ENCODE measurements at places on chromosomes 6 and 20. TPM values are rescaled to one million over a fixed set of nuclear protein-coding genes. Genes with fewer than 3 reads are reported as not detected.

The MUC21 gene
- not detected for total RNA-seq

The FOXA2 gene
- total RNA-seq: not detected

The SPTLC3 gene
- total RNA-seq: 3.1 TPM

The HIVEP1 gene
- total RNA-seq: 11.3 TPM

The CAGE1 gene
- under 0.01 TPM for total RNA-seq

The SLC2A10 gene
- 32.2 TPM for total RNA-seq

The AIF1 gene
- not detected for total RNA-seq

The TBX18 gene
- total RNA-seq: 37.5 TPM

The BHLHE23 gene
- total RNA-seq: not detected

The COL9A1 gene
- total RNA-seq: not detected

The RIMS4 gene
- total RNA-seq: not detected

The CLIC5 gene
- not detected for total RNA-seq

The ECT2L gene
- not detected for total RNA-seq

The FILIP1 gene
- total RNA-seq: 0.58 TPM

The CUTA gene
- 87.4 TPM for total RNA-seq

The CCM2L gene
- total RNA-seq: not detected

The ENPP1 gene
- 26.8 TPM for total RNA-seq

The CNBD2 gene
- 2.7 TPM for total RNA-seq

The POPDC3 gene
- 5.8 TPM for total RNA-seq
